ENCODE measurements at places on chromosomes 12 and 14.
A peak's percentile ranks its signal among the peaks of the same experiment; 100 is the strongest.

DNA sequence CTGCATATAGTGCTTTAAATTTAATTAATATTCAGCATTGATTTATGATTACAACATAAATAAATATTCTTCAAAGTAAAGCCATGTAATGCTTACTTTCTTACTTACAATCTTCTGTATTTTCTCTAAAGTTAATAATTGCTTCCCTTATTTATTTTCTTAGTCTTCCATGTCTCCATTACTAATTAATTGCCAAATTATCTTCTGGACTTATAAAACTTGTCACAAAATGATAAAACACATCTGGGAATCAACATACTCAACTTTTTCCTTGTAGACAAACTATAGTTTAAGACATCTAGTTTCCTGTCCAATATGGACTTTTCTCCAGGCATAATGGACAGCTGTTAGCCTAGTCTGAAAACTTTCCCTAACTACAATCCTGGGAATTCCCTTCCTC is 466.6 kb downstream of the FLRT2 start:
- DNase-seq = no peak

DNA sequence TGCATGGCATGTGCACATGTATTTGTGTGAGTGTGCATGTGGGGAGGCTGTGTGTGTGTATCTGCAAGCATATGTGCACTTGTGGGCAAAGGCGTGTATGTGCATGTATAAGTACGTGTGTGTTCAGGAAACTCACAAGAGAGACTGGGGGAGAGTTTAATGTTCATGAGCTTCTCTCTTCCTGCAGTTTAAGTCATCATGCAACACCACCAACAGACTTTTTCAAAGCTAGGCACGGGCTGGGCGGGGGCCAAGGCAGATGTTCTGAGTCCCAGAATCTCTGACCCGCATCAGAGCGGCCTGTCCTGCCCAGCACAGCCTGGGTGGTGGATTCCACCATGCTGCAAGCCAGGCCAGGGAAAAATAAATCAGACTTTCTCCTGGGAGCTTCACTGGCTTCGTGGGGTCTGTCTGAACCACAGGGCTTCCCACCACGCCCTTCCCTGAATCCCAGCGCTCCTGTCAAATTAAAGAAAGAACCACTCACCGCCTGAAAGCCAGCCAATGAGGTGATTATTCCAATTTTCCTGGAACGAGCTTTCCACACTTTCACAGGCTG is 75.7 kb downstream of the PITPNM2 start:
- DNase-seq = no peak

DNA sequence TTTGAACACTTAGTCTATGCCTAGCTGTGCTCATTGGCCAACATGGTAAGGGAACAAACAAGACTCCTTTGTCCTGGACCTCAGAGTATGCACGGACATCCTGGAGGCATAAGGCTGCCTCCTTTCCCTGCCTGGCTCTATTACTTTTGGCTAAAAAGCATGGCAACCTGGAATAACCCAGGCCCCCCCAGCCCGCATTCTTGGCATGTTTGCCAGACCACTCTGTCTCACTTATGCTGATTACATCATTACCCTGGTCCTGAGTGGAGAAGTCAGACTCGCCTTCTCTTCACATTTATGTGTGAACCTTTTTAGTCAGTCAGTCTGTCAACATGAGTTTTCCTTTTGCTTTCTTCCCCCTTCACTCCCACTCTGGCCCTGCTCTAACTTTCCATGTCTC is 58.0 kb upstream of the ELK3 start:
- DNase-seq = peak; percentile 62

- DNase-seq = no peak
Observed at GRCh38 chr12:78118036-78118435, 287.3 kb downstream of the NAV3 start.

DNA sequence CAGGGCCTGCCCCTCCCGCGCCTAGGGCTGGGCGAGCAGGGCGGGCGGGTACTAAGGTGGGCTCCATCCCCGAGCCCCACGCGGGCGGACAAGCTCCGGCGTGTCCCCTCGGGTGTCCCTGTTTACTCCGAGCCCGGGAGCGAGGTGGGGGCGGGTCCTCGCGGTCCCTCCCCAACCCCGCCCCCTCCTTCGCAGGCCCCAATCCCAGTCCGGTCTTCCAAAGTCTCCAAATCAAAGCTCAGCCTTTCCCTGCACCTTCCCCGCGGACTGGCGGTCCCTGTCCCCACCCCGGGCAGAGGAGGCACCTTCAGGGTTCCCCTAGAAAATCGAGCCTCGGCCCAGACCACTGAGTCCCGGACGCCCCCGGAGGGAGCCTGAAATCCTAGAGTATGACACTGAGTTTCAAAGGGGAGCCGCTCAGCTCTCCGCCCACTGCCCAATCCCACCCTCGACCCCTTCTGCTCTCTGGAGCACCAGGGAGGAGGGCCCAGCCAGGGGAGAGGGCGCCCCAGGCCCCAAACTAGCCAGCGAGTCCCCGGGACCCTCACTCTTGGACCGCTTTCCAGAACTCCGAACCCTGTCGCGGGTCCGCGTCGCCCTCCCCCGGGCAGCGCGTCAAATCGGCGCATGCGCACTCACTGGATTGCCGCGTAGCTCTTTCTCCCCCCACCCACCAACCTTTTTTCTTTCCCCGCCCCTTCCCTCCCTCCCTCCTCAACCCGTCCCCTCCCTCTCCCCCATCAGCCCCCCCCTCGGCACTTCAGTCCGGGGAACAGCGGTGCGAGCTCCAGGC is at the start of gene LRP1:
Gene LRP1 (plus strand): TSS at position 758 of the 793 bp plus-strand sequence. CDS start 482 bp downstream, outside the sequence.
- DNase-seq = no peak

- DNase-seq = no peak
Observed at GRCh38 chr12:89393551-89394121, 41.3 kb upstream of the DUSP6 start.

GRCh38 chr12:74412606-74413230 is 124.9 kb upstream of the ATXN7L3B start:
- DNase-seq = no peak

GRCh38 chr12:1356285-1356684 is 238.1 kb downstream of the FBXL14 start:
- no peak for DNase-seq

DNA sequence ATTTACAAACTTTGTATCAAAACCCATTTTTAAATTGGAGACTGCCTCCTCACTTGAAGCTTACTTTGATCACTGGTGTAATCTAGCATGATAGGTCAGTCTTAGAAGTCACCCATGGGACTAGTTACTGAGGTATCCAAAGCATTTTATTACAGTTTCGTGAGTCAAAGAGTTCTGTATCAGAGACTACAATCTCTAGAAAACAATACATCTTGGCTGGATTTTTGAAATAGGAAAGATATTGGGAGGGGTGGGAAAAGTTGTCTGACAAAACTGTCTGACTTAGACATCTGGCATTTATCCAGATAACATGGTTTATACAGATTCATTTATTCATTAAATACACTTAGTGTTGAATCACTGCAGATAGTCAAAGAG is 173.5 kb upstream of the PDZRN4 start:
- peak; percentile 12 for DNase-seq

GRCh38 chr14:63362389-63362819 is 43.7 kb upstream of the GPHB5 start:
- DNase-seq = no peak

- DNase-seq = no peak
Observed at GRCh38 chr14:75636100-75636692, 24.5 kb downstream of the ERG28 start.

- no peak for DNase-seq
Observed at GRCh38 chr14:53915364-53916014, 41.1 kb downstream of the BMP4 start.

DNA sequence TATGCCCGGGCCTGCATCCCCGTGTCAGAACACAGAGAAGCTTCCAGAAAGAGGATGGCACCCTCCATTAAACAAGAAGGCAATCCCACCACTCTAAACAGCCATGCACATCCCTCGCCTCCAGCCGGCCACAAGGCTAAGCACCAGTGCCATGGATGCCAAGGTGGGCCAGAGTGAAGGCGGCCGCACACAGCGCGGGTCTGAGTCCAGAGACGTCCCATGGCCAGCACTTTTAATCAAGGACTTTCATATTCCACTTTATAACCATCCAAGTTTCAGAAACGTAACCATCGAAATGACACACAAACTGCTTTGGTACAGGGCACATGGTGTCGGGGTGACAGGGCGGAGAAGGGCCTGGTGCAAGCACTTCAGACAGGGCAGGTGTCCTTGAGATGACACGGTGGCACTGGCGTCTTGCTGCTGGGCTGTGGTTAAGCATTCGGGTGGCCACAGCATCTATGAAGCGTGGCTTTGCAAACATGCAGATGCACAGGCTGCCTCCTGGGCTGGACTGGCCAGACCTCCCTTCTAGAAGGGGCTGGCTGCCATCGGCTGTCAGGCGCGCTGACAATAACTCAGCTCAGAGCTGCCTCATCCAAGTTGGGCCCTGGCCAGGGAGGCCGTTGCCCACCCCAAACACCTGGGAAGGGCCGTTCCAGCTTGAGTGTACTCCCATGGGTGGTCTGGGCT is 117.2 kb downstream of the RFLNA start:
- DNase-seq = no peak

GRCh38 chr12:50283229-50283923 is at the start of gene LIMA1:
Gene LIMA1 (minus strand): TSS chr12:50283520. CDS start chr12:50248751, 34,769 bp downstream.
- DNase-seq = peak; percentile 41

DNA sequence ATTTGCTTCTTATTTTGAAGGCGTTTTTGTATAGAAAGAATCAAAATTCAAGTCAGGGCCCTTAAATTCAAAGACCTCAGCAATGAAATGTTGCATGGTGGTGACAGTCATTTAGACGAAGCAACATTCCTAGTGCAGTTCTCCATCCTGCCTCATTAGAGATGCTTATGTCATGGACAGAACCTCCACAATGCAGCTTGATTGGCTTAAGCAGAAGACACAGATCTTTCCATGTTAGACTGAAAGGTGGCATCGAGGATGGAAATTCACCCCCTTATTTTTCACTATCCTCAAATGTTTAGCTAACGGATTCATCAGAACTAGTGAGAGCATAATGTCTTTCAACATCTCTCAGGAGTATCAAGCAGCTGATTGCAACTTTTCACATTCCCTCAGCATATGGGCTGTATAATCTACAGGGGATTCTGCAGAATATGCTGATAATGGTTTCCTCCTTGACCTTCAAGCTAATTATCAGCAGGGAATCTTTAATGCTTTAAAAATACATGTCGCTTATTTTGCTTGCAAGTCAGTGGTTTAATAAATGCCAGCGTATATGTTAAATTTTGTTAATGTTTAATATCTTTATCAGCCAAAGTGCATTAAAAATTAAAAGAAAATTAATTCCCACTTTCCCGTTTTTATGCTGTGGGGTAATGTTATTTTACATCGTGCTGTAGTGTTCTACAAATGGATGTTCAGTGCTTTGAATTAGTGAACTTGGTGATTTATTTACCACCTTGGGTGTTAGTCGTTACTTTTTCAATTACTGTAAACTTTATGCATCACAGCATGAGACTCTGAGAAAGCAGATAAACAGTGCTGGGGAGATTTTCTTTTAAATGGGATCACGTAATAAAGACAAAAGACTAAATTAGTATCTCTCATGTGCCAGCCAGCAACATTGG is 12.8 kb upstream of the NRDE2 start:
- no peak for DNase-seq

DNA sequence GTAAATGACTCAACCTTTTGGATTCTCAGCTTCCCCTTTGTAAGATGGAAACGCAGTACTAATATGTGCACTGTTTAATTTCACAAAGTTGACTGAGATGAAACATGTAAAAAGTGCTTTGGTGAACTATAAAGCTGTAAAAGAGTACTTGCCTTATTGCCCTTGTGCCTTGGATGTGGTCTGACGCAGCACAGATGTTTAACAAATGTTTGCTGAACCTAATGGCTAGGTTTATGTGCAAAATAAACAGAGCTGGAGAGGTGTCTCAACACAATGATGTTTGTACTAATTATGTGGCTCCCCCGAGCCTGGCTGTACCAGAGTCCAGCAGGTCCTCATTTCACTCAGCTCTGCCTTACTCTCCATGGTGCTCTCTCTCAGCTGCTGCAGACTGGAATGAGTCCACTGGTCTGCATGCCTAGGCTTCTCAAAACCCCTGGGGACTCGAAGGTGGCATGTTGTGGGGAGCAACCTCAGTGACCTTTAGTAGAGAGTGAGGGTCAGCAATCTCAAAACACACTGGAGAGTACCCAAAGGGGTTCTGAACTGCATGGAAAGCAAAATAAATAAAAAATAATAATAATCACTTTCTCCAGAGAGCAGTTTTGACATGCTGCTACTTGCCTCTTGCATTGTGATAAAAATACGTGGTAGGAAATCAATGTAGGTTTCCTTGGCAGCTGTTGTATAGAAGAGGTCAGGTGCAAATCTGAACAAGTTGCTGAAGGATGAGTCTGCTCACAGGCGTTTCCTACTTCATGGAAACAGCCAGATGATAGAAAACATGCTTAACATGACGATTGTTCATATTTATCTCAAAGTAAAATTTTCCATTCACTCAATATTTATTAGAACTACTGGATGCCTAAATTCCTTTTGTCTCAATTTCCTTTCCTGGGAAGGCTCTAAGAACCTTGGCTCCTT is 8.5 kb upstream of the AMIGO2 start:
- DNase-seq = no peak

DNA sequence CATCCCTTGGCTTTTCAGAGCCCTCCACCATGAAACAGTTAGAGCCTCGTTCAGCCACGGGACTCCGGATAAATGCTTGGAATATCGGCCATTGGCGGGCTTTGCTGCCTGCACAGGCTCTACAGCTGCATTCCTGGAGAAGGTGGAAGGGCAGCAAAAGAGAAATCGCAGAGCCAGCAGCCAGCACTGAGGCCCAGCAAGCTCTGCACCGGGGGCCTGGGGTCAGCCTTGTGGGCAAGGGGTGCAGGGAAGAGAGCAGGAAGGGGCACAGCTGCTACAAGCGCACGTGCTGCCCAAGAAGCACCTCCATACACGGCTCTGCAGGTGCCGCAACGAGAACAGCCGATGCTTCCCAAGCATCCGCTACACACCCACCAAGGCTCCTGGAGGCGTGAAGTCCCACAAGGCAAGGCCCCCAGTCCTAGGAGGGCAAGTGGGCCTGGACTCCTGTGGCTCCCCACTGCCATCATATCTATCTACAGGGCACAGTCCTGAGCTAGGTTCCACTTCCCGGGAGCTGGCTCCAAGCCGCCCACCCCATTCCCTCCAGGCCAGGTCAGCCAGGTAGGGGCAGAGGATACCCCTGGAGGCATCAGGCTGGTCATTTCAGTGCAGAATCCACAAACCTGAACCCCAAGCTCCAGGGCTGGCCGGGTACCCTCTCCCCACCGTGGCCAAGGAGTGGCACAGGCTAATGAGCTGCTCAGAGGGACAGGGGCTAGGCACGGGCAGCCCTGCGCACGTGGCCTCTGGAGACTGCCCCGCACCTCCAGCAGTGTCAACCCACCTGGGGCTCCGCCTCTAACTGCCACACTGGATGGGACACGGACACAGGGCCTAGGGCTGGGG is 40.2 kb downstream of the CCNK start:
- no peak for DNase-seq

DNA sequence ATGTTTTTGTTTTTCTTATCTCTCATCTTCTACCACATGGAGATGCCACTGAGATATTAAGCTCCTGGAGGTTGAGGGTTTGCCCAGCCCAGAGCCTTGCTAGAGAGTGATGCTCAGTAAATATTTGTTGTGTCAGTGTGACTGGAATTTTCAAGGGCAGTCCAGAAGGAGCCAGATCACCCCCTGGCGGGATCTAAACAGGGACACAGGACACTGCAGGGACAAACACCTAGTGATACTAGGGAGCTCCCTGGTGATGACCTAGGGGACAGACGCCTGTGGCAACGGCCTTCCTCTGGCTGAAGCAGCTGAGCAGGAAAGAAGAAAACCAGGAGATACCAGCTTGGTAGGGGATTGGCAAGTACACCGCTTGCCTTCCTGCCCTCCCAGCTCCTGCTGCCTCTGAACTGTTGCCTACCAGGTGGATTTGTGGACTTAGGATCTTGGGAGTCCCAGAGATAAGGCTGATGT is 714.4 kb upstream of the TBX3 start:
- no peak for DNase-seq

GRCh38 chr12:30752255-30752654 is 2.5 kb downstream of the CAPRIN2 start:
- DNase-seq = no peak

All from kidney epithelial cell (primary cell).